Endodermal cell (in vitro differentiated cells): ENCODE measurements at places on chromosomes 13 and 19.

DNA sequence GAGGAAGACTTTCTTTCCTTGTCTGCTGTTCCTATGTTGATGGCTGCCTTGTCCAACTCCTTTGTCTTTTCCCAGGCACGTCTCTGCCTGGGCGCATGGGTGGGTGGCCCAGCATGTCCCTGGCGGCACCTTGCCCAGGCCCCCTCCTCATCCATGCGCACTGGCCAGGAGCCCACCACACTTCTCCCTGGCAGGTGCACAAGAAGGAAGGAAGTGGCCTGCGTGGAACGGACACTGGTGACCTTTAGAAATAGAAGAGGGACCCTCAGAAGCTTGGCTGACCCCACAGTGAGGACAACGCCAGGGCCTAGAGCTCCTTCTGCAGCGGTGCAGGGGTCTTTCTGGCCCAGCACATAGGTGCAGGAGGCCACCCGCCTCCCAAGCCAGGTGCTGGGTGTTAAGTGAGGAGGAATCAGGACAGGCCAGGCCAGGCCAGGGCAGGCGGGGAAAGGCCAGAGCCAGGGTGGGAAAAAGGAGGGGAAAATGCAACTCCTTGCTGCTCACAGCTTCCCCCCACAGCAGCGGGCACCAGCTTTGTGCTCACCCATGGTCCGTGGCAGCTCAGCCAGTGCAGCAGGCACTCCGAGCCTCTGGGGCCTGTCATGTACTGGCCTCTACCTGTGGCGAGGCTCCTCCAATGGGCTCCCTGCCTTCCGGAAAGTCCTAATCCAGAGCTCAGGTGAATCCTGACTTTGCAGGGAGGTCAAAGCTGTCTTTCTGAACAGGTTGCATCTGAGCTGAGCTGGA is 104.0 kb downstream of the SOX1 start:
- H3K4me1 ChIP-seq: no peaks in the 10 kb centered on the region
- H3K4me3 ChIP-seq: no peak overlapping the region
- H3K36me3 ChIP-seq: no peaks in the 10 kb centered on the region
- no peaks in the 10 kb centered on the region for H3K27me3 ChIP-seq
- H3K27ac ChIP-seq: no peak overlapping the region

- H3K27ac ChIP-seq: no peak overlapping the region
- H3K27me3 ChIP-seq: no peaks in the 10 kb centered on the region
- no peaks in the 10 kb centered on the region for H3K4me1 ChIP-seq
- no peak overlapping the region for H3K4me3 ChIP-seq
Observed at GRCh38 chr19:53971673-53972072, 8.9 kb downstream of the CACNG8 start.

DNA sequence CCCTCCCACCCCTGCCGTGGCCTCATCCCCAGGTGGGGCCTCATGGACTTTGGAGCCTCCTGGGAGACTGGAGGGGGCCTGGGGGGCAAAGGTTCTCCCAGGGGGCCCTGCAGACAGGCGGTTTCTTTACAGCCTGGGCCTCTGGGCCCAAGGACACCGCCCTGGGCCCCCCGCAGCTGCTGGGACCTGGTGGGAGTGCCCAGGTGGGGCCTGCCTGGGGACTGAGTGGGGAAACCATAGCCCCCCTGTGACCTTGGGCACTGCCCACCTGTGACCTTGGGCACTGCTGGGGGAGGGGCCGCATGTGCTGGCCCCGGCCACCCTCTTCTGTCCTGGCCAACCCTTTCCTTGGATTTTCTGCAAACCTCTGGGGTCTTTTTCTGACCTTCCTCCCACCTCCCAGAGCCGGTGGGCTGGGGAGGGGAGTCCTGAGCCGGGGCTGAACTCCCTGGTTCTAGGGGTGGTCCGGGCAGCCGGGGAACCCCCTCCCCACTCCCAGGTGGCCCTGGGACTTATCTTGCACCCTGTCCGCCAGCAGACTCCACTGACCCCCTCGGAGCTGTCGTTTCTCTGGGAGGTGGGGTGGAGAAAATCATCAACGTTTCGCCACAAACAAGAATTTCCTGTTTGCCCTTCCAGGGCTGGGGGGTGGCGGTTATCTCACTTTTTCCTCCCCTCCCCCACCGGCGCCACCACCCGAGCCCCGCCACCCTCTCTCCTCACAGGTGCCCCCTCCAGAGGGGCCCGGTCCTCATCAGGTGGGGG is 27.0 kb downstream of the ARID3A start:
- H3K27me3 ChIP-seq: no peaks in the 10 kb centered on the region
- peaks cover 6% of the 10 kb centered on the region for H3K4me1 ChIP-seq
- H3K4me3 ChIP-seq: no peak overlapping the region
- peak; percentile 69 for DNase-seq
- H3K27ac ChIP-seq: peak overlapping the region; percentile 66
- no peaks in the 10 kb centered on the region for H3K36me3 ChIP-seq

GRCh38 chr19:49589502-49589905 is 1.5 kb upstream of the PRR12 start:
- H3K27ac ChIP-seq: no peak overlapping the region
- no peaks in the 10 kb centered on the region for H3K27me3 ChIP-seq
- no peak for DNase-seq
- peaks cover 10% of the 10 kb centered on the region for H3K36me3 ChIP-seq
- H3K4me1 ChIP-seq: no peaks in the 10 kb centered on the region
